ENCODE measurements at places on chromosomes 6 and 20. TPM values are rescaled to one million over a fixed set of nuclear protein-coding genes. Genes with fewer than 3 reads are reported as not detected.

DNA sequence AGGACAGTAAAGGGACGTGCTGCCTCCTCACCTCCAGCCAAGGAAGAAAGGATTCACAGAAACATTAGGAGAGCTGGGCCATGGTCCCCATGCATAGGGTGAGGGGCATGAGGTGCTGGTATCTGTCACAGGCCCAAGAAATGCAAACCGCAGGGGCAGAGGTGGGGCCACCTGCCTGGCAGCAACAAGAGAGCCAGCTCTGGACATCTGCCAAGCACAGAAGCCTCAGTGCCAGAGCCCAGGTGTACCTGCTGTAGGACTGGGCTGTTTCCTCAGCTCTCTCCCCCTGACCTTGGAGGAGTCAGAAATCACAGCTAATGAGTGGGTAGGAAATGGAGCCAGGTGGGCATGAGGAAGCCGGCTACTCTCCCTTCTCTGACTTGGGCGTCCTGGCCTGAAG lies 45.3 kb downstream of the SLC2A12 start:
- no peak for DNase-seq

- no peak for DNase-seq
Measured at GRCh38 chr6:151098166-151098565, 141.6 kb upstream of the AKAP12 start.

GRCh38 chr20:9520086-9520485 lies 5.7 kb downstream of the LAMP5 start:
- no peak for DNase-seq

GRCh38 chr6:167044696-167045095 lies 45.5 kb downstream of the CEP43 start:
- DNase-seq: no peak

DNA sequence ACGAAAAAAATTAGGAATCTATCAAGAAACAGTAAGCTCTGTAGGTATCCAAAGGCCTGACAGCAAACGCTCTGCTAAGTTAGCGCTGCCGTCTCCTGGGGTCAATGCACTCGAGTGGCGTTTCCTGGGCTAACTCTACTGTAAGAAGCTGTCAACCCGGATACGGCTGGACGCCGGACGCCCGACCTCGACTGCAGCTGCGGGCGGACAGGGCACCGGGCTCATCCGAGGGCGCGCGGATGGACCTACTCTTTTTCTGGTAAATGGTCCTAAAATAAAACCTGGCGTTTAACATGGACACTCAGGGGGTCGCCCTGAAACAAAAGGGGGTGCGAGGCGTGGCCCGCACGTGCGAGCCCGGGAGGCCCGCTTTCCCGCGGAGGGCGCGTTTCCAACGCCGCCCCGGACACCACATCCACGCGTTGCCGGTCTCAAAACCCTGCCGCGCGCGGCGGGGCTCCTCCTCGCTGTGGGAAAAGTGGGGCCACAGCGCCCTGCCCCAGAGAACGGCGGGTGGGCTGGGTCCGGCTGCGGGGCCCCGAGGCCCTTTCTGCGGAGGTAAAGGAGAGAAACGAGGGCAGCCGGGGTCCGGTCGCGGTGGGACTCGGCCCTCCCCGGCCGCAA lies 537 bp downstream of the TCP1 start:
- peak; percentile 79 for DNase-seq

DNA sequence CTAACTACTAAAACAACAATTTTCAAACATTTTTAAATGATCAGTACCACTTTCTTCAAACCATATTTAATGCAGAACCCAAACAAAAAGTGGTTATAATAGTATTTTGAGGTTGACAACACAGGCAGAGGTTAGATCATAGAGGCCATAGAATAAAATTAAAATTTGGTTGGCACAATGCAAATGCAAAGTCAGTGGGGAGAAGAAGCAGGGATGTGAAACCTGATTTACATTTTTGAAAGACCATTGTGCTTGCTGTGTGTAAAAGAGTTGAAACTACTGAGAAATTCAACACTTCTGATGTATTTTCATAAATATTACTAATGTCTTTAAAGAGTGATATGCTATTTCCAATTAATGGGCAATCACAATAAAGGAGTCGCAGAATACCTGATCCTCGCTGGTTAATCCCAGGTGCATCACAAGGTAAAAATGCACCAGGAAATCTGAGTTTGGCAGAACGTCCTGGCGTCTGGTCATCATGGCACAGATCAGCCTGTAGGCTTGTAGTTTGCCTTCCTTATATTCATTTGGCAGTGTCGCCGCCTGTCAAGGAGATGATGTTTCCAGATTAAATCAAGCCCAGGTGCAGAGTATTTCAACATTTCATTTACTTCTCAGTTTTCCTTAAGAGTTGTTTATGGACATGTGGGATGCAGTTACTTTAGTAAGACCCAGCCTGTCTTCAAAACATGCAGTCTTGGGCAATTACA lies 141.2 kb downstream of the RALGAPA2 start:
- no peak for DNase-seq

- DNase-seq: no peak
Measured at GRCh38 chr6:52310932-52311331, 26.4 kb upstream of the MCM3 start.

GRCh38 chr20:39968495-39968894 lies 720.5 kb downstream of the MAFB start:
- DNase-seq: no peak

DNA sequence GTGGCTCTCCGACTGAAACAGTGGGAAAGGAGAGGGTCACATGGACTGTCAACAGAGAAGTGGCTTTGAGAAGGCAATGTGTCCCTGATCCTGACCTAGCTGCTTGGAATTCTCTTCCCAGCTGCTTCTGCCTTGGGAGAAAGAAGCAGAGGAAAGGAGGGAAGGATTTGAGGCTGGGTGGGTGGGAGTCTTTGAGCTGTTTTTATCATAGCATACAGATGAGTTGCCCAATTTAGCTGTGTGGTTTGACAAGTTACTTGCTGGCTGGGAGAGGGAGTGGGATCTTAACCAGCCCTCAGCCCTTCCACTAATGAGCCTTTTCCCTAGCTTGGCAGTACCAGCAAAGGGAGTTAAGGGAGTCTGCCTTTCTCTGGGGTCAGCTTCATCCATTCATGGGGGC lies 51.1 kb upstream of the MYL9 start:
- no peak for DNase-seq

DNA sequence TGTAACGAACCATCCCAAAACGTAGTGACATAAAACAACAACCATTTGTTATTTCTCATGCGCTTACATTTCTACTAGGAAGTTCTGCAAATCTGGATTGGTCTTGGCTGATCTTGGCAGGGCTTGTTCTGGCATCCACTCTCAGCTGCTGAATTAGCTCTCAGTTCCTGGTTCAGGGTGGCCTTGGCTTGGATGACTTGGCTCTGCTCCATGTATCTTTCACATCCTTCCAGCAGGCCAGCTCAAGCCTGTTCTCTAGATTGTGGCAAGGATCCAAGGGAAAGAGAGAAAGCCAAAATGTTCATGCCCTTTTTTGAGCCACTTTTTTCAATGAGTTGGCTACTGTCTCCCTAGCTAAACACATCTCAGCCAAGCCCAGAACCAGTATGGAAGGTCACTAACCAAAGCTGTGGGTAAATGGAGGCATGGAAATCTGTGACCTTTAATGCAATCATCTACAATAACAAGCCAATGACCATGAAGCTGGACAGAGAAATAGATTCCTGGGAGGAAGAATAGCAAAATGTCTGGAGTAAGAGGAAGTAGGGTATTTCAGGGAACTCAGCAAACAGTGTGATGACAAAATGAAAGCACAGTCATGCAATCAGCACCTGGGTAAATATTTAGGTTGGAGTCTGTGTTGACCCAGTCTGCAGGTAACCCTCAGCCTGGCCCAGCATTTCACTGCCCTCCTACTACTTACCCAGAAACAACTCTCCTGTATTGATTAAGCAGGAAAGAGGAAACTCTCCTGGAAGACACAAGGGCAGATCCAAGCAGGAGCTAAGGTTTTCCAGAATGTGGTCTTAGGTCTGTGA lies 32.7 kb upstream of the SNAP25 start:
- no peak for DNase-seq

DNA sequence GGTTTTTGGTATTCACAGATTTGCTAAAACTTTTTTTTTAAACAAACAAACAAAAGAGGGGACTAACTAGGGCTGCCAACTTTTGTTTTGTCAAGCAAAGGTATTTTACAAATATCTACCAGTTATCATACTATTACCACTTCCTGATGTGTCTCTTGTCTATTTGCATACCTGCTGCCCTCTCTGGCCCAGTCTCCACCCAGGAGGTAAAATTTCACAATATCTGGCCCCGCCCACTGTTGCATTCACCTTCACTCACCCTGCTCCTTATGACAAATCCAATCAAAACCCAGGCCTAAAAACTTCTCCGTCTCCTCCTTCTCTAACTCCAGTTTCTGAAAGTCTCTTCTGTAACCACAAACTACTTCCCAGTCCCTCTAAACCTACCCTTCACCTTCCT lies 82.2 kb downstream of the TRERF1 start:
- no peak for DNase-seq

Gene RIN2
- 63.9 TPM for total RNA-seq

Gene MUC21
- total RNA-seq: not detected

Gene ATP5F1E
- 123 TPM for total RNA-seq

Gene BMP7
- total RNA-seq: 2.7 TPM

Gene DUSP15
- 3.4 TPM for total RNA-seq
